ENCODE measurements at places on chromosomes 3 and 15.

DNA sequence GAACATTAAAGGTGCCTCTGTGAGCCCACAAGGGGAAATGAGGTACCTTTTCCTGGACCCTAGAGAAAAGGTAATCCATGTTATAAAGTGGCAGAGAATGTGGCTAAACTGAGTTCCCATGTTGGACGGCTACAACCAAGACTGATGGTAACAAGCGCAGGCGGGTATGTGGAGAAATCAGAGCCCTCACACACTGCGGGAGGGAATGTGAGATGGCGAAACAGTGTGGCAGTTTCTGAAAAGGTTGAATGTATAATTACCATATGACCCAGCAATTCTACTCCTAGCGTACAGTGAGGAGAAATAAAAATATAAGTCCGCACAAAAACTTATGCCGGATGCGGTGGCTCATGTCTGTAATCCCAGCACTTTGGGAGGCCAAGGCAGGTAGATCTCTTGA is 24.1 kb upstream of the SHISA5 start:
- no peak for DNase-seq

DNA sequence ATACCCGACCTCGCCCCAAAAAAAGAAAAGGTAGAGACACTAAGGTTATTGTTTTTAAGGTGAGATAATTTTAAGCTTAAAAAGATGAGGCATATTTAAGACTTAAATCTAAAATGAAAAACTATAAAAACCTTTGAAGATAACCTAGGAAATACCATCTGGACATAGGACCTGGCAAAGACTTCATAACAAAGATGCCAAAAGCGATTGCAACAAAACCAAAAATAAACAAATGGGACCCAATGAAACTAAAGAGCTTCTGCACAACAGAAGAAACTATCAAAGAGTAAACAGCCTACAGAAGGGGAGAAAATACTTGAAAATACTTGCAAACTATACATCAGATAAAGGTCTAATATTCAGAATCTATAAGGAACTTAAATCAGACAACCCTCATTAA is 80.9 kb downstream of the TMCC1 start:
- no peak for DNase-seq

DNA sequence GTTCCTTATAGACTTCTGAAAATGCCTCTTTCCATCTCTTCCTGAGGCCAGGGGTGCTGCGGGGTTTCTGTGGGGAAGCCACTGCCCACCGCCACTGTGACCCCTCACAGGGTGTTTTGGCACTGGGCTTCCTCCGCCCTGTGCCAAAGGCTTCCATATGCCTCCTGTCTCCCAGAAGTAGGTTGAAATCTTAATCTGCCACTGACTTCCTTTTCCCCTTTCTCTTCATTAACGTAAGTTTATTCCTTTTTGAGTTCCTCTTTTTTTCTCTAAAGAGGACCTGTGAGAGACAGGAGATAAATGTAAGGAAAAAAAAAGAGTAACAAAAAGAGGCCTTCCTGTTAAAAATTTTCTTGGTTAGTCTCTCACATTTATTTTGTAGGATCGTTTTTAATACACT is 220.5 kb downstream of the CTNNB1 start:
- DNase-seq: no peak

DNA sequence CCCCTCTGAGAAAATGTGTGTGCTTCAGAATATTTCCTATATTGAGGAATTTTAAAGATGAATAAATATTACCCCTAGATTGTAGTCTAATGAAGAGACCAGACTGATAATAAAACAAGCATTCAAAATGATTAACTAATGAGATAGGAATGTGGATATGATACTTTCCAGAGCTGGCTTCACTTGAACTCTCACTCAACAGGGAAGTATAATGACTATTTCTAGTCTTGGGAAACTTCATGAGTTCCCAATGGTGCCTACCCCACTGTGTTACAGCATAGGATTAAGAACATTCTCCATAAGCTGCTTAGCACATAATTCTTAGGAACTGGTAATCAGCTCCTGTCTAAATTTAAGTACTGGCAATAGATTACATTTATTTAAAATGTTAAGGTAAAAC is 261.5 kb upstream of the ZNF385D start:
- no peak for DNase-seq

- DNase-seq: no peak
These were observed 27.4 kb upstream of the PLSCR2 start for GRCh38 chr3:146496726-146497125.

DNA sequence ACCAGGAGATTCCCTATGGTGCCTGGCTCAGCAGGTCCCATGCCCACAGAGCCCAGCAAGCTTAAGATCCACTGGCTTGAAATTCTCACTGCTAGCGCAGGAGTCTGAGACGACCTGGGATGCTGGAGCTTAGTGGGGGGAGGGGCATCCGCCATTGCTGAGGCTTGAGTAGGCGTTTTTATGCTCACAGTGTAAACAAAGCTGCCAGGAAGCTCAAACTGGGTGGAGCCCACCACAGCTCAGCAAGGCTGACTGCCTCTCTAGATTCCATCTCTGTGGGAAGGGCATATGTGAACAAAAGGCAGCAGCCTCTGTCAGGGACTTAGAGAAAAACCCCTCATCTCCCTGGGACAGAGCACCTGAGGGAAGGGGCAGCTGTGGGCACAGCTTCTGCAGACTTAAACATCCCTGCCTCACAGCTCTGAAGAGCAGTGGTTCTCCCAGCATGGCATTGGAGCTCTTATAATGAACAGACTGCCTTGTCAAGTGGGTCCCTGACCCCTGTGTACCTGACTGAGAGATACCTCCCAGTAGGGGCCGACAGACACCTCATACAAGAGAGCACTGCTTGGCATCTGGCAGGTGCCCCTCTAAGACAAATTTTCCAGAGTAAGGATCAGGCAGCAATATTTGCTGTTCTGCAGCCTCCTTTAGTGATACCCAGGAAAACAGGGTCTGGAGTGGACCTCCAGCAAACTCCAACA is 231.5 kb upstream of the SETMAR start:
- DNase-seq: no peak

DNA sequence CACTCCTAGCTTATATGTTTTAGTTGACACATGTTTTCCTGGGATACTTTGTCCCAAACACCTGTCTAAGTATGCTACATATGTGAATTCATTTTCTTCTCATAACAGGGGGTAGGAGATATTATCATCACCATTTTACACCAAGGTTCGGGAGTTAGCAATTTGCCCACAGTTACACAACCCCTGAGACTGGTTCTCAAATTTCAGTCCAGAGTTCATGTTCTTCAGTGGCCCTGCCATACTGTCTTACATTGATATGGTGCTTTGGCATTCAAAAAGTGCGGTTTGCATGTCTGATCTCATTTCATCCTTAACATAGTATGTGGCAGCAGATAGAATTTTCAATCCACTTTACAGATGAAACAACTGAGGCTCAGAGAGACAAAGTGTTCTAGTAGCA is 38.4 kb downstream of the ROBO2 start:
- DNase-seq: no peak

GRCh38 chr15:96582473-96582872 is 252.0 kb downstream of the NR2F2 start:
- no peak for DNase-seq

DNA sequence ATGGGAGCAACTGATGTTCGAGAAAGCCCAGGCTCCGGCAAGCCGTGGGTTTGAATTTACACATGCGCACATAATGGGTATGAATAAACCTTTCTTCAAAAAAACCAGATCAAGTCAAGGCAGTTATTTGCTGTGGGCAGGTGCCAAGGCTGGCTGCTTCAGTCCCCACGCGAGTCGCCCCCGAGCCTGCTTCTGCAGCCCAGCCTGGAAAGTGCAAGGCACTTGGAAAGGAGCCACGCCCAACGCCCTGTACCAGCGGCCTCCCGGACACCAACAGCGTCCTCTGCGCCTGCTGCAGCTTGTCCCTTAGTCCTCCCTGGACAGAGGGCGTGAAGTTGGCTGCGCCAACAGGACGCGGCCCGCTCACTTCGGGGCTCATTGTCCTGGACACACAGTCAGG is 68.9 kb downstream of the KLF15 start:
- no peak for DNase-seq

- no peak for DNase-seq
These were observed 62.6 kb upstream of the CNTN4 start for GRCh38 chr3:2036076-2036475.

- peak; percentile 4 for DNase-seq
These were observed at the start of gene HDGFL3 for GRCh38 chr15:83207660-83208366. TSS of gene HDGFL3 (minus strand) at chr15:83207823. CDS start at chr15:83207414, 409 bp downstream.

DNA sequence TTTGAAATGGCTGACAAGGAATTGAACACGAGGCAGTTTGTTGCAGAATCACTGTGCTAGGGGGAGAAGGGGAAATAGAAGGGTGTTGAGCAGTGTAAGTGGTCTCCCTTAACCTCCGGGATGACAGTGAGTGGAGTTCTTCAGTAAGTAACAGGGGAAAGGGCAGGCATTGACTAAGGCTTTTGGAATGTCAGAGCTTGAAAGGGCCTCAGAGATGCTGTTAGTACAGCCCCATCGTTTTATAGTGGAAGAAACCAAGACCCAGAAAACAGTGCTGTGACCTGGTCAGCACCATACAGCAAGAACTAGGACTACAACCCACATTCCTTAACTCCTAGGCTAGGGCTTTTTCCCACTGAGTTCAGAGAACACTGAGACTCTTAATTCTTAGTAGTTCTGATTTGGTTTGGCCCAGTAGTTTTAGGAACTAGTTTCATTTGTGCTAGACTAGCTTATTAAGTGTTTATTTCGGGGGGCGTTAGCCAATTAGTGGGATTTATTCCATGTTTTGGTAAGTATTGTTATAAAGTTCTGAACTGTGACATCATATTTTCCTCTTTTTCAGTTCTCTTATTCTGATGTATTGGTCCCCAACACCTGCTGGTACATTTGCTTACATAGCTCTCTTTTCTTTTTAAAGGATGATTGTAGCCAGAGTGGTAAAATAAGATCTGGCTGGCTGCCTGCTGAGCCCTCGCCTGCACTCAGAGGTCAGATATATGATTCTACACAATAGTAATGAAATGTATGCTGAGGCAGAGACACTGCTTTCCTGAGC is 34.2 kb downstream of the RAB11A start:
- DNase-seq: no peak

- no peak for DNase-seq
These were observed 92.9 kb downstream of the GPR156 start for GRCh38 chr3:120192159-120192558.

GRCh38 chr15:31280046-31280830 is 46.4 kb upstream of the KLF13 start:
- DNase-seq: no peak

DNA sequence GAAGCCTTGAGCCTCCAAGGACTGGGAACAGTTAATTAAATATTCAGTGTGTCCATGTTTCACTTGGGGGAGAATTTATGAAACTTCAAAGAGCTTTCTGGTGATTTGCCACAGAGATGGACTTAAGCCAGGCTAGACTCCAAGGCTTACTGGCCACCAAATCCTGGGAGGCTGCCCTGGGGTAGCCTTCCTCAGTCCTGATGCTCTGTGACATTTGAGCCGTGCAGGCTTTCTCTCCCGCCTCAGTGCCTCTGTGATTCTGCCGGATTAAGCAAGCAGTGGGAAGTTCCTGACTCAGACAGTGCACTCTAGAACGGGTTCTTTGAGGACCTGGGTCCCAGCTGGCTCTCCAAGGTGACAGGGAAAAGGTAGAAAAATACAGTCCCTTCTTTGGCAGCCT is 314.7 kb upstream of the ICE2 start:
- DNase-seq: no peak

GRCh38 chr3:63387568-63387967 is 109.5 kb downstream of the SYNPR start:
- DNase-seq: no peak

DNA sequence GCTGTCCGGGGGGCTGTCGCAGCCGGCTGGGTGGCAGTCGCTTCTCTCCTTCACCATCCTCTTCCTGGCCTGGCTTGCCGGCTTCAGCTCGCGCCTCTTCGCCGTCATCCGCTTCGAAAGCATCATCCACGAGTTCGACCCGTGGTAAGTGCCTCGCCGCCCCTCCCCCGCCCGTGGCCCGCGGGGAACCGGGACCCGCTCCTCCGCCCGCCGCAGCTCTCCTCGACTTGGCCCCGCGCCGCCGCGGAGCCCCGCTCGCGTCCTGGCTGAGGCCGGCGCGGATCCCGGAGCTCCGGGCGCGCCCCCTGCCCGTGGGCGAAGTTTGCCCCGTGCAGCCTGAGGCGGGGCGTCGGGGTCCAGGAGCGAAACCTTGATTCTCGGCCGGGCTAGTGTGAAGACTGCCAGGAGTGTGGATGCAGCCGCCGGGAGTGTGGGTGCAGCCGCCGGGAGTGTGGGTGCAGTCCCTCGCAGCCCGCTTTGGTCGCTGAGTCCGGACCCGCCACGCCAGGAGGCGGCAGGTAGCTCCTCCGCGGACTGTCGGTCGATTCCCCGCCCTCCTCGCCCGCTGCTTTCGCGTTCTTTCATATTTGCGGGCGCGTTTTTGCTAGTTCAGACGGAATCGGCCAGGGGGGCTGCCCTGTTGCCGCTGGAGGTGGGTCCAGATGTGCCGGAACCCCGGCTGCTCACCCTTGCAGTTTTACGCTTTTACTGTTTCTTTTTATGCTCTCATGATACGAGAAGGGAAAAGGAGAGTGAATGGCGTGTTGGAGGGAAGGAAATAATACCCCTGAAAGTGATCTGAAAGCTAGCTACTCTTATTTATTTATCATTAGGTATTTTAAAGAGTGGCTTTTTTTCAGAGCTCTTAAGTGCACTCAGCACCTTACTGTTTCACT is 692 bp downstream of the STT3B start:
- DNase-seq: peak; percentile 12

GRCh38 chr3:63655519-63655918 is 3.0 kb downstream of the SNTN start:
- no peak for DNase-seq

DNA sequence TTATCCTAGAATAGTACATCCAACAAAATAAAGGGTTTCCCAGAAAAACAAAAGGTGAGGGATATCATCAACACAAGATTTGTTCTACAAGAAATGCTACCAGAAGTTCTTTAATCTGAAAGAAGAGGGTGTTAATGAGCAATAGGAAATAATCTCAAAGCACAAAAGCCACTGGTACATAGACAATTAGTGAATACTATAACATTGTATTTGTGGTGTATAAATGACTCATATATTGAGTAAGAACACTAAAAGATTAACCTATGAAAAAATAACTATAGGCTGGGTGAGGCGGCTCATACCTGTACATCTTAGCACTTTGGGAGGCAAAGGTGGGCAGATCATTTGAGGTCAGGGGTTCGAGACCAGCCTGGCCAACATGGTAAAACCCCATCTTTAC is 210.2 kb upstream of the SLITRK3 start:
- DNase-seq: no peak

DNA sequence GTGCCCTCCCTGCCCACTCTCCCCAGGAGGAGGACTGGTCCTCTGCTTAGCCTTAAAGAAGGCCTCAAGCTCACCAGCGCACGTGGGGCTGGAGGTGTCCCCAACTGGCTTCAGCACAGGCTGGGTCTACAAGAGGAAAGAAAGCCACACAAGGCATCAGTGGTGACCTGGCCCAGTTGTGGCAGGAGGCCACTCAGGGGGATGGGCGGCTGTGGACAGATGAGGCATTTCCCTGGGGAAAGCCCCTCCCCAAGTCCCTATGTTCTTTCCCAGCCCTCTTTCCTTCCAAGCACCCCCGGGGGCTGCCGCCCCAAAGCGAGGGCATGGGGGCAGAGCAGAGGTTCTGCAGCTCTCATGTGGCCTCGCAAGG is 155.2 kb upstream of the TLE3 start:
- DNase-seq: no peak

- DNase-seq: no peak
These were observed 184.4 kb downstream of the RORA start for GRCh38 chr15:61044723-61045122.
